ENCODE measurements at places on chromosomes 6 and 20. TPM values are rescaled to one million over a fixed set of nuclear protein-coding genes. Genes with fewer than 3 reads are reported as not detected.

The HCK gene
- total RNA-seq = 49.0 TPM

The RAD21L1 gene
- total RNA-seq = not detected

GRCh38 chr20:44247586-44248409 is 690 bp downstream of the GDAP1L1 start:
- no peak for DNase-seq

- no peak for DNase-seq
Measured at GRCh38 chr6:111417946-111418345, 65.1 kb downstream of the REV3L start.

The CSNK2B gene
- total RNA-seq = 114 TPM

The RPS6KA2 gene
- total RNA-seq = 136 TPM

The DHX16 gene
- total RNA-seq = 27.4 TPM

The RBCK1 gene
- total RNA-seq = 101 TPM

- no peak for DNase-seq
Measured at GRCh38 chr6:133410638-133411435, 169.7 kb downstream of the EYA4 start.

- no peak for DNase-seq
Measured at GRCh38 chr20:55515832-55516231, 489.5 kb downstream of the CBLN4 start.

The MICAL1 gene
- total RNA-seq = 53.6 TPM

The VWA7 gene
- 3.4 TPM for total RNA-seq

- no peak for DNase-seq
Measured at GRCh38 chr6:37502703-37503291, 3.1 kb upstream of the CCDC167 start.

- no peak for DNase-seq
Measured at GRCh38 chr6:108343894-108344293, 49.0 kb downstream of the AFG1L start.

GRCh38 chr20:20528861-20529260 is 161.0 kb downstream of the INSM1 start:
- DNase-seq = no peak

DNA sequence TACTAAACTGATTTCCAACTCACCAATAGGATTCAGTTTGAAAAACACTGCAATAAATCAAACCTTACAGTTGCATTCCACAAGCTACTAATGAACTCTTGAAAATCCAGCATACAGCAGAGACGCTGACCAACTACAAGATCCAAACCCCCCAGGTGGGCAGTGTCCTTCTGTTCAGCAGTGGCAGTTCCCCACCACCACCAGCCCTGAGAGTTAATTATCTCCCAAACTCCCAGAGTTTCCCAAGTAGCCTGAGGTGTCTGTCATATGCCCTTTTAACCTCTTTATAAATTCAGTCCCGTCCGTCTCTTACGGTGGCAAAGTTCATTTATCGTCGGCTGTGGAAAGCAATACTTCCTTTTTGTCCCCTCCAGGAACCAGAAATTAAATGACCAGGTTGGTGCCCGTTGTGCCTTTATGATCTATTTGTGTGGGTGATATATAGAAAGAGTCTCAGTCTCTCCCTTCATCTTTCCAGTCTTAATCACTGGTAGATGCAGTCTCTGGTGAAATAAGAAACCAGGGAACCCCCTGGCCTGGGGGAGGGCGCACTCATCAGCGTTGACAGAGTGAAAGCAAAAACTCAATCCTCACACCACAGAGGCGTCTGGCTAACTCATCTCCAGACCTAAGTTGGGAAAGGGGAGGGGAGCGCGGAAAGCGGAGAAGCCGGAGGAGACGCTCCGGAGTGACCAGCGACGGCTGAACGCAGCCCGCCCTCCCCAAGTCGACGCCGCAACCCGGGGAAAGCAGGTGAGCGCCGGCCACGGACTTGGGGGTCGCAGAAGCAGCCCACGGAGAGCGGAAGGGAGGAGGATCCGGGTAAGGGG is 717 bp downstream of the MRPL14 start:
- peak; percentile 77 for DNase-seq

DNA sequence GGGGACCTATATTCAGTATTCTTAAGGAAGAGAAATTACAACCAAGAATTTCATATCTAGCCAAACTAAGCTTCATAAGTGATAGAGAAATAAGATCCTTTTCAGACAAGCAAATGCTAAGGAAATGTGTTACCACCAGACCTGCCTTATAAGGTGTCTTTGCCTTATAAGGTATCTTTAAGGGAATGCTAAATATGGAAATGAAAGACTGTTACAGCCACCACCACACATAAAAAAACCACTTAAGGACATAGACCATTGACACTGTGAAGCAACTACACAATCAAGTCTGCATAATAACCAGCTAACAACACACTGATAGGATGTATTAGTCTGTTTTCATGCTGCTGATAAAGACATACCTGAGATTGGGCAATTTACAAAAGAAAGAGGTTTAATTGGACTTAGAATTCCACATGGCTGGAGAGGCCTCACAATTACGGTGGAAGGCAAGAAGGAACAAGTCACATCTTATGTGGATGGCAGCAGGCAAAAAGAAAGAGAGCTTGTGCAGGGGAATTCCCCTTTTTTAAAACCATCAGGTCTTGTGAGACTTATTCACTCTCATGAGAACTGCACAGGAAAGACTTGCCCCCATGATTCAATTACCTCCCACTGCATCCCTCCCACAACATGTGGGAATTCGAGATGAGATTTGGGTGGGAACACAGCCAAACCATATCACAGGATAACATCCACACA is 119.2 kb upstream of the LAMA2 start:
- DNase-seq = no peak

- no peak for DNase-seq
Measured at GRCh38 chr20:31739550-31739977, 474 bp downstream of the TPX2 start.

DNA sequence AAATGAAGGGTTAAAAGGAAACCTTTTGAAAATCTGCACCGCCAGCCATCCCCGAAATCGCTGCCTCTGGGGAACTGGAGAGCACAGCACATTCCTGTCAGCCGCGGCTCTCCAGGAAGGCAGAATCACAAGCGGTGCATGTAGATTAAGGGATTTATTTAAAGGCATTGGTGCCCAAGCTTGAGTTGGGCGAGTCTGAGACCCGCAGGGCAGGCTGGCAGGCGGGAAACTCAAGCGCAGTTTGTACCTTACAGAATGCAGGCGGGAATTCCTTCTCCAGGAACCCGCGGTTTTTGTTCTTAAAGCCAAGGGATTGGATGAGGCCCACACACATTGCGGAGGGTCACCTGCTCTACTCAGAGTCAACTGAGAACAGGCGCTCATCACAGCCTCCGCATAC is 10.8 kb downstream of the GPR31 start:
- no peak for DNase-seq

The LCA5 gene
- total RNA-seq = 5.4 TPM

The HLA-DRB1 gene
- total RNA-seq = 335 TPM

The C4B gene
- total RNA-seq = 166 TPM

The C20orf202 gene
- total RNA-seq = 0.64 TPM

The TRIM31 gene
- 0.35 TPM for total RNA-seq

GRCh38 chr6:15089569-15090144 is 156.2 kb upstream of the JARID2 start:
- DNase-seq = peak; percentile 70

The CTCFL gene
- total RNA-seq = not detected

The PTCRA gene
- total RNA-seq = 5.0 TPM
